ENCODE measurements at places on chromosomes 6 and 20. TPM values are rescaled to one million over a fixed set of nuclear protein-coding genes. Genes with fewer than 3 reads are reported as not detected.

Gene POM121L2
- not detected for total RNA-seq

Gene RIPOR2
- 0.11 TPM for total RNA-seq

Gene KHDC1L
- total RNA-seq, result not detected

Gene SMOC2
- total RNA-seq, result not detected

Gene LST1
- not detected for total RNA-seq

Gene IER3
- total RNA-seq, result 390 TPM

Gene CST4
- not detected for total RNA-seq

Gene ARMH2
- total RNA-seq, result not detected

Measured in mammary epithelial cell (primary cell).